Large intestine (tissue), 12 donors: ENCODE measurements at places on chromosomes 7 and 10.

DNA sequence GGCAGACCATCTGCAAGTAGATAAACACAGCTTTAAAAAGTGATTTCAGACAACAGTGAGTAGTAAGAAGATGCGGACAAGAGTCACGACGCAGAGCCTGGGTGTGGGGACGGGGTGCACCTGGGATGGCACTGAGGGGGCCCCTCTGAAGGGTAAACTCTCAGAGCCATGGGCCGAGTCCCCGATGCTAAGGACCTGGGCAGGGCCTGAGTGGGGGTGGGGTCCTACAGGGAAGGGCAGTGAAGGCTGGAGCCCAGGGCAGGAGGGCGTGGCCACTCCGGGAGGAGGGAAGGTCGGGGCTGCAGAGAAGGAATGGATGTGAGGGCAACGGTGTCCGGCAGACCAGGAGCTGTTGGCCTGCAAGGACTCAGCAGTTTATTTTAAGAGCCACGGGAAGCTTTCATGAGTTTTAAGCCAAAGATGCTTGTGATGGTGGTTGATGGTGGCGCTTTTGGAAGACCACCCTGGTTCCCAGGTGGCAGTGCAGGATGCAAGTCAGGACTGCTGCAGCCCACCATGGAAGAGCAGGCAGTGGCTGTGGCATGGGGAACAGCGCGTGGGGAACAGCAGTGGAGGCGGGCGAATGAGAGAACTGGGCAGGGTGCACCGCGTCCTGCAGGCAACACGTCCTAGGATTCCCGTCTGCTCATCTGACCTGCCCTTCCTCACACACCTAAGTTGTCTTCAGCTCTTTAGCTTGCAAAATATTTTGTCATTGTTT is 296.8 kb downstream of the DNAJB6 start:
- H3K36me3 ChIP-seq, result no peaks in the 10 kb centered on the region
- DNase-seq, result no peak
- no peak overlapping the region for H3K4me3 ChIP-seq

DNA sequence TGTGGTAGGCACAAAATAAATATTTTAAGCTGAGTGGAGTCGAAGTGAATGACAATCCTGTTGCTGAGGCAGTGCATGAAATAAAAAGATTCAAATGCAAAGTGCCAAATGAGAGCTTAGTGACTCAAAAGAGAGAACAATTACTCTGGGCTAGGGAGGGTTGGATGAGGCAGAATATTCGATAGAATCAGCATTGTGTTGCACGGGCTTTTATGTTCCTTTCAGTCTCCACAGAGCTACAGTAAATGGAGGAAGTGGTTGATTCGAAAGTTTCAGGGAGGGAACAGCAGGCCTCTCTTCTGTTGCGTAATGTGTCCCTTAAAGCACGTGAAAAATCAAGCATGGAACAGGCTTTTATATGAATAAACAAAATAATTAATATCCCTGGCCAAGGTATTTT is 599.3 kb upstream of the CELF2 start:
- H3K4me3 ChIP-seq, result no peak overlapping the region
- H3K4me1 ChIP-seq, result no peaks in the 10 kb centered on the region
- no peaks in the 10 kb centered on the region for H3K36me3 ChIP-seq
- no peak for DNase-seq
- H3K27ac ChIP-seq, result no peak overlapping the region
- H3K27me3 ChIP-seq, result no peaks in the 10 kb centered on the region

GRCh38 chr7:2843711-2844152 is 376 bp downstream of the GNA12 start:
- H3K27me3 ChIP-seq, result no peaks in the 10 kb centered on the region
- DNase-seq, result no peak
- peaks cover 11% of the 10 kb centered on the region for H3K4me1 ChIP-seq

GRCh38 chr7:1230411-1231213 is 2.1 kb upstream of the UNCX start:
- no peak overlapping the region for H3K27ac ChIP-seq
- H3K36me3 ChIP-seq, result no peaks in the 10 kb centered on the region
- H3K4me3 ChIP-seq, result no peak overlapping the region
- no peak for DNase-seq
- peaks cover 3% of the 10 kb centered on the region for H3K4me1 ChIP-seq
- H3K27me3 ChIP-seq, result peaks cover 90% of the 10 kb centered on the region

DNA sequence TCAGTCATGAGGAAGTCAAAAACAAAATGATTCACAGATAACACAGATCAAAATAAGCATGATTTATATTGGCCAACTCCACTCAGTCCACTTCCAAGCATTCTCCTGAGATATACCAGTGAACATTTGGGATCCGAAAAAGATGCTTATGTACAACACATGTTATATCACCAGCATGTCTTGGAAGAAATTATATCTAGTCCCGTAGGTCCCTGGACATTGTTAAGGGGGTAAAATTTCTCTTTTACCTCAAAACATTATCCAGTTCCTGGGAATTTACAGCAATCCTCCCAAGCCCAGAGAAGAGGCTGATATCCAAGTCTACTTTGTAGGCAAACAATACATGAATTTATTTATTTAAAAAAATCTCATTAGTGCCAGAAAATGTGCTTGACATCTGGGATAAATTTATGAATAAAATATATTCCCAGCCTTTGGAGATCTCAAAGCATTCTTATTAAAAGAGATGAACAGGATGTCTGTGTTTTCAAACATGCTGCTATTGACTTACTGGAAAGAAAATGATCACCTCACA is 582.2 kb upstream of the ZWINT start:
- no peak overlapping the region for H3K4me3 ChIP-seq
- no peaks in the 10 kb centered on the region for H3K4me1 ChIP-seq
- no peaks in the 10 kb centered on the region for H3K27me3 ChIP-seq

DNA sequence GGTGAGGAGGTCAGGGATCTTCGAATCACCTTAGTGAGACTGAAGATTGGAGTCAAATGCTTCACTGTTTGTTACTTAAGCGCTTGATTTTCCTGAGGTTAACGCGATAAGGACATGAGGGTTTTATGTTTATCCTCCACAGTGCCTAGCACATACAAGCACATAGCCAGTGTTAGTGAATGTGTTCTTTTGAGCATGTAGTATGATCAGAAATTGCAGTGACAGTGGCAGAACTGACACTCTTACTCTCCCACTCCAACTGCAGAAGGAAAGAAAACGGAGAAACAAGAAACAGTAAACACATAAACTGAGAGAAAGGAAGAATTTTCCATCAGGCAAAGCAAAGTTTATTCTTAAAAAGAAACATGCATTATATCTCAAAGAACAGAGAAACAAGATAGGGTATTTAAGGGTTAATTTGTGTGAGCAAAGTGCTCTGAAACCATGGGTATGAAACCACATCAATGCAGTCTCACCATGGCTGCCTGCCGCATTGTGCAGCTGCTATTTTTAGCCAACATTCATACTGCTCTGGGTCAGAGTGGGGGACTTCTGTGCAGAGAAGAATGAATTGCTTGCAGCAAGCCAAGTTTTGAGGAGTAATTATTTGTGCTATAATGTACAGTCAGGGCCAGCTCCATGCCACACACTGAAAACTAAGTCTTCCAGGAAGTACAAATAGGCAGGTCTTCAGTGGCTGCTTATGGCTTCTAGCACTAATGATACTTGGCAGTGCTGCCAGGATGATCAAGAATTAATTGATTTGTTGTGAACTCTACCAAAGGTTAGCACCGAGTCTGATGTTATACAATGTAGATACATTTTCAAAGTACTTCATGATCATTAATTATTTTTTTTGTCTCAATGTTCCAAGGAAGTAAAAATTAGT is 152.0 kb downstream of the MACC1 start:
- no peaks in the 10 kb centered on the region for H3K27me3 ChIP-seq
- H3K4me1 ChIP-seq, result no peaks in the 10 kb centered on the region
- H3K27ac ChIP-seq, result no peak overlapping the region
- peak; percentile 32 for DNase-seq

DNA sequence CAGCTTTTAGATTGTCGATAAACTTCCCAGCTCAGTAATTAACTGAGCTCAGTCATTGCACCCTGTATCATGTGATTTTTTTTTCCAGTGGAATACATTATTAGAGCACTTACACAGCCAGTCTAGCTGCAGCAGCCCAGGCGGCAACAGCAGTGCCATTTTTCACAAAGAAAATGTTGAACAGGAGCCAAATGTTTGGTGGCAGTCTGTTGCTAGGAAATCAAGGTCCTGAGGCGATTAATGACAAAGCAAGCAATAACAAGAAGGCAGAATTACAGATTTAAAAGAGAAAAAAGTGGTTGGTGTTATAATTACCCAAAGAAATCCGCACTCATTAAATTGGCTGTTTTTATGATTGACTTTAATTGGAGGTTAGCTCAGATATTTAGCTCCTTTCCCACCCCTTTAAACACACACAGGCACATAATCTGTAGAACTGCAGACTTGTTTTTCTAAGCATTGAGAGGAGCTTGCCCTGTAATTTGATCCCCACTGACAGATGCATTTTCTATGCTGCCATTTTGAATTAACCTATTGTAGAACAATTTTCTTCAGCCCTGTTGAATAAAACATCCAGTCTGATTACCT is 267.4 kb downstream of the ADK start:
- H3K4me1 ChIP-seq, result no peaks in the 10 kb centered on the region
- no peak overlapping the region for H3K27ac ChIP-seq
- no peaks in the 10 kb centered on the region for H3K36me3 ChIP-seq
- peak; percentile 42 for DNase-seq
- no peaks in the 10 kb centered on the region for H3K27me3 ChIP-seq

- H3K4me3 ChIP-seq, result no peak overlapping the region
- H3K36me3 ChIP-seq, result no peaks in the 10 kb centered on the region
- H3K4me1 ChIP-seq, result no peaks in the 10 kb centered on the region
- no peak for DNase-seq
Measured at GRCh38 chr7:125278318-125278717, 348.7 kb upstream of the POT1 start.

GRCh38 chr7:74320645-74321221 is 31.5 kb downstream of the CLIP2 start:
- peaks cover 4% of the 10 kb centered on the region for H3K4me1 ChIP-seq
- no peak overlapping the region for H3K27ac ChIP-seq
- no peak overlapping the region for H3K4me3 ChIP-seq
- H3K36me3 ChIP-seq, result peaks cover 23% of the 10 kb centered on the region

DNA sequence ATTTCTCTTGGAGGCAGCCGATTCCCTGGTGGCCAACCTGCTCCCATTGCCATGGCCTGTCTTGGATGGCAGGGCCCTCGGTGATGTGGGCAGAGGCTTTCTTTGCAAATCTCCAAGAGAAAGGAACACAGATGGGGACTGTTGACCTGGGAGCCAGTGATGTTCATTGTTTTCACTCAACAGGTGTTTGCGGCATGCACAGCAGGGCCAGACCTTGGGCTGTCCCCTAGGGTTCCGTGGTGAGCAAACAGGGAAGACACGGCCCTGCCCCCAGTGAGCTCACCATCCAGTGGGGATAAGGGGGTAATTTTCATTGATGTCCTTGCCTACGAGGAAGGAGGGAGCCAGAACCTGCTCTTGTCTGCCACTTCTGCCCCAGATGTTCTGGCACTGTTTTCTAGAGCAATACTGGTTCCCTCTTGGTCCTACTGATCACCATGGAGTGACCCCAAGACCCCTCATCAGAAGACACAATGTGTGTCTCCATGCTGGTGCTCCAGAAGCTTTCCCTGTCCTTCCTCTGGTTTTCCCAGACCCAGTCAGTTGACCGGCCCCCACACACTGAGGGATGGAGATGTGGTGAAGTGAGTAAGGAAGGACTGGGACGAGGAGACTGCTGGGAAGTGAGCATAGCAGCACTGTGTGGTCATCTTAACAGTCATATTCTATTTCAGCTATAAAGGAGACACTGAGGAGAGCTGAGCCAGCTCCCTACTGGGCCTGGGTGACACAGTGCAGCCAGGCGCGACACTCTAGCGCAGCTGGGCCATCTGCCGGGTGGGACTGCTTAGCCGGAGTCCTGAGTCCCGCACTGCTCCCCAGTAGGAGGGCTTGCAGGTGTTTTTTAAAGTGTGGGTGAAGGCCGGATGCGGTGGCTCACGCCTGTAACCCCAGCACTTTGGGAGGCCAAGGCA is 20.4 kb upstream of the FIGNL1 start:
- no peaks in the 10 kb centered on the region for H3K4me1 ChIP-seq
- H3K27me3 ChIP-seq, result no peaks in the 10 kb centered on the region
- H3K36me3 ChIP-seq, result peaks cover 46% of the 10 kb centered on the region
- DNase-seq, result no peak
- H3K27ac ChIP-seq, result no peak overlapping the region

DNA sequence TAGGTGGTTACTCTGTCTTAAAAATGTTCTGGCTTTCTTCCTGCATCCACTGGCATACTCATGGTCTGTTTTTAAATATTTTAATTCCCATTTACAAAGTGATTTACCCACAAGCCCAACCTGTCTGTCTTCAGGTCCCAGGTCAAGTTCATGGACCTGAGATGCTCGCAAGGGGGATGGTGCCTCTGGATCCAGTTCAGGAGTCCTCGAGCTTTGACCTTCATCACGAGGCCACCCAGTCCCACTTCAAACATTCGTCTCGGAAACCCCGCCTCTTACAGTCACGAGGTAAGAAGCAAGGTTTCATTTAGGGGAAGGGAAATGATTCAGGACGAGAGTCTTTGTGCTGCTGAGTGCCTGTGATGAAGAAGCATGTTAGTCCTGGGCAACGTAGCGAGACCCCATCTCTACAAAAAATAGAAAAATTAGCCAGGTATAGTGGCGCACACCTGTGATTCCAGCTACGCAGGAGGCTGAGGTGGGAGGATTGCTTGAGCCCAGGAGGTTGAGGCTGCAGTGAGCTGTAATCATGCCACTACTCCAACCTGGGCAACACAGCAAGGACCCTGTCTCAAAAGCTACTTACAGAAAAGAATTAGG is 8.7 kb downstream of the ZKSCAN1 start:
- peaks cover 38% of the 10 kb centered on the region for H3K36me3 ChIP-seq
- no peak overlapping the region for H3K4me3 ChIP-seq
- DNase-seq, result peak; percentile 64
- H3K27me3 ChIP-seq, result no peaks in the 10 kb centered on the region
- H3K27ac ChIP-seq, result peak overlapping the region; percentile 70

DNA sequence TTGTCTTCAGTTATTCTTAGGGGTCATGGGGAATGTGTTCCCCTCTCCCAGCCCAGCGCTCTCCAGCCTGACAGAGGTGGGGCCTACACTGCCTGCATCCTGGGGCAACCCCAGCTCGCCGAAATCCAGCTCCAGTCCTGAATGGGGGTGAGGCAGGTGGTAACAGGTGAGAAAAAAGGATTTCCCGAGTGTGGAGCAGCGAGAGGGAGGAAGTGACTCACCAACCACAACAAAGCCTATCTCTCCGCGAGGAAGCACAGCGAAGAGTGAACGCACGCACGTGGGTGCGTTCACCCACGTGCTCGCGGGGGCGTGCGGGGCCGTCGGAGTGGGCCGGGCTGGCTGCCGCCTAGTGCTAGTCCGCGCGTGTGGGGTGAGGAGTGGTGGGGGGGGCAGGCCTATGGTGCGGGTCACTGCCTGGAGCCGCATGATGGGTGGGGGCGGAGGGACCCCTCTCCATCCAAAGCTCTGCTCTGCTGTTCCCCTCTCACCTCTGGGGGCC is 855 bp upstream of the PALD1 start:
- peak; percentile 60 for DNase-seq
- no peak overlapping the region for H3K27ac ChIP-seq
- peak overlapping the region; percentile 46 for H3K4me3 ChIP-seq
- H3K4me1 ChIP-seq, result peaks cover 12% of the 10 kb centered on the region
- no peaks in the 10 kb centered on the region for H3K36me3 ChIP-seq
- peaks cover 39% of the 10 kb centered on the region for H3K27me3 ChIP-seq

- DNase-seq, result no peak
- H3K27me3 ChIP-seq, result no peaks in the 10 kb centered on the region
- H3K36me3 ChIP-seq, result no peaks in the 10 kb centered on the region
- H3K27ac ChIP-seq, result no peak overlapping the region
- no peak overlapping the region for H3K4me3 ChIP-seq
Measured at GRCh38 chr7:22016507-22016906, 70.8 kb upstream of the CDCA7L start.

- no peaks in the 10 kb centered on the region for H3K4me1 ChIP-seq
- H3K4me3 ChIP-seq, result no peak overlapping the region
- DNase-seq, result no peak
- H3K27me3 ChIP-seq, result no peaks in the 10 kb centered on the region
- H3K27ac ChIP-seq, result no peak overlapping the region
Measured at GRCh38 chr7:86788948-86789347, 145.2 kb downstream of the GRM3 start.
